ENCODE measurements at places on chromosomes 1 and 21.

GRCh38 chr1:28370239-28371009 lies 884 bp downstream of the PHACTR4 start:
- no peak for DNase-seq

- no peak for DNase-seq
Observed at GRCh38 chr1:232797856-232798510, 7.2 kb upstream of the MAP10 start.

DNA sequence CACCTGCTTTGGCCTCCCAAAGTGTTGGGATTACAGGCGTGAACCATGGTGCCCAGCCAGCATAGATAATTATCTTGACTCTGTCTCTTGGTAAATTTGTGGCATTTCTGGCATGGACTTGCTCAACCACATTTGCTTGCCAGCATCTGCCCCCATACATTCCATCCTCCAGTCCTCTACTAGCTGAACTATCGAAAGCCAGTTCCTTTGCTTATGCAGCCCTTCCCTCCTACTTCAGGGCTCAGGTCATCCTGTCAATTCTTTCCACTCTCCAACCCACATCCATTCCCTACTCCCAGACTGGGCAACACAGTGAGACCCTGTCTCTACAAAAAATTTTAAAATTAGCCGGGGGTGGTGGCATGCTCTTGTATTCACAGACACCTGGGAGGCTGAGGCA lies 13.0 kb upstream of the UQCRHL start:
- DNase-seq = no peak

DNA sequence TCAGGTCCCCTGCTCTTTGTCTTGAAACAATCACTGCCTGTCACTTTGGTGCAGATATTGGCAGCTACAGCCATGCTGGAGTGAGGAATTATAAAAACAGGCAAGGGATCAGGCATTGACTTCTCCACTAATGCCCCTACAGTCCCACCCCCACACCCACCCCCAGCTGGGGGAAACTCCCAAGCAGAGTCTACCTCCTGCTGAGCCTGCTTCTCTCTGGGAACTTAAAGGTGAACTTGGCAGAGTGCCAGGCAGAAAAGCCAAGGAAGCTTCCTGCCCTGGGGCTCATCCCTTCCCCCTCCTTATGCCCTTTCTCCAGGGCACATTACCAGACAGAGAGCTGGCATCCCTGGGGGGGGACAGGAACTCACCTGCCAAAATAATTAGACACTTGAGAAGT lies 6.7 kb downstream of the NCMAP start:
- no peak for DNase-seq

DNA sequence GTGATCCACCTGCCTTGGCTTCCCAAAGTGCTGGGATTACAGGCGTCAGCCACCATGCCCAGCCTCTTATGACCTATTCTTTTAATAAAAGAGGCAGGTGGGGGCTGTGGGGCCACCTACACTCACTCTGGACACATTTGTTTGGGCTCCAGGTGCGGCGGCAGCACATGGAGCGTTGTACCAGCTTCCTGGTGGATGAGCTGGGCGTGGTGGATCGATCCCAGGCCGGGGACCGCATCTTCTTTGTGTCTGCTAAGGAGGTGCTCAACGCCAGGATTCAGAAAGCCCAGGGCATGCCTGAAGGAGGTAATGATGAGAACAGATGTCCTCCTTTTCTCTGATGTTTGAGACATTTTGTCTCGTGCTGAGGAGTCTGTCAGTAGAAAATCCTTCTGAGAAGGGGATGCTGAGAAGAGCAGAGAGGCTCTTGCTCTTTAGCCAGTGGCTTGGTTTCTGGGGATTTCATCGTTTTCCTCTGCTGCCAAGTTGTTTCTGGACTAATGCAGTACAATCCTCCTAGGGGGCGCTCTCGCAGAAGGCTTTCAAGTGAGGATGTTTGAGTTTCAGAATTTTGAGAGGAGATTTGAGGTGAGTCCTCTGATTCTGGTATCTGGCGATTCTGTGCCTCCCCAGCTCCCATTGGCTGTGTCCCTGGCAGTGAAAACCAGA lies 17.9 kb upstream of the MIIP start:
- no peak for DNase-seq

DNA sequence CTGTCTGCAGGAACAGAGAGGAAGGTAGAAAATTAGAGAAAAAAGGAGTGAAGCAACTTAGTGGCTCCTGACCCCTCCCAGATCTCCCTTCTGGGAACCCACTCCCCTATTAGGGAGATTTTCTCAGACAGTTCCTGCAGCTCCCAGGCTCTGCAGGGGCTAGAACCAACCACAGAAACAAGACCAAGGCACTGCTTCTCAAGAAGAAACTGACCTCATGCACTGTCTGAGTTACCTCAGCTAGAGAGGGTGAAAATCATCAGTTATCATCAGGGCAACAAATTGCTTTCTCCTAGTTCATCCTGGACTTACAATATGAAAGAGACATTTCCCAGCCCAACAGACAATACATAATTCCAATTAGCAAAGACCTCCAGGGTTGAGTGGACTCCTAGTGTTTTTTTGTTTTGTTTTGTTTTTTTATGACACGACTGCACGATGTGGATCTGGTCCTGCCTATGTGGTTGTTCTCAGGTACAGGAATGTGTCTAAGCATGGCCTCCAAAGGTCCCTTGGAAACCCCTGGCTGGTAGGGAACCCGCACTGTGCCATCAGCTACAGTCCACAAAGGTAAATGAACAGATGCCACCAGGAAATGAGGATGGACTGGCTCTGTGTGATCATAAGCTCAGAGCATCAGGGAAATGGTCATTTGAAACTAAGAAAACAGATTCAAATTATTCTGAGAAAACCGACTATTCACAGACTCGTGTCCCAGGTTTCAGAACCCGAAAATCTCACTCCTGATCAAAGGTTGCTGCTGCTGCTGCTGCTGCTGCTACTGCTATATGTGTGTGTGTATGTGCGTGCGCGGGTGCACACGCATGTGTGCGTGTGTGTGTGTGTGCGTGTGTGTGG lies 65.3 kb downstream of the LAMC2 start:
- no peak for DNase-seq

Measured in forelimb muscle (tissue), 1 donor.